Activated CD4-positive, alpha-beta T cell treated with anti-CD3 and anti-CD28 coated beads for 4 hours (primary cell): ENCODE measurements at places on chromosomes 5 and 9.

DNA sequence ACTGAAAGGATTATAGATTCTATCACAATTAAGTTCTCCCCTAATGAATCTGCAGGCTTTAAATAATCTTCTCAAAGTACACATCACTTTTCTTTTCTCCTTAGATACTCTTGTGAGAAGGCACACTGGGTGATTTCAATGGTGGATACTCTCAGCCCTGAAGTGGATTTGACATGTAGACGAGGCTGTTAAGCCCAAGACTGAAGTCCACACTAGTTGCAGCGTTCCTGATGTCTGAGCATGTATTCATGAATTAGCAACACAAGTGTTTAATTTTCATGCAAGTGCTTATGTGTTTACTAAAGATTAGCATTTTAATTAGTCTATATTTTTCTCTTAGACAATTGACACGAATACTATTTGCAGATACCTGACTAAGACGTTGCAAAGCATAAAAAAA, 218.9 kb downstream of the TMEM161B start:
- DNase-seq = no peak

DNA sequence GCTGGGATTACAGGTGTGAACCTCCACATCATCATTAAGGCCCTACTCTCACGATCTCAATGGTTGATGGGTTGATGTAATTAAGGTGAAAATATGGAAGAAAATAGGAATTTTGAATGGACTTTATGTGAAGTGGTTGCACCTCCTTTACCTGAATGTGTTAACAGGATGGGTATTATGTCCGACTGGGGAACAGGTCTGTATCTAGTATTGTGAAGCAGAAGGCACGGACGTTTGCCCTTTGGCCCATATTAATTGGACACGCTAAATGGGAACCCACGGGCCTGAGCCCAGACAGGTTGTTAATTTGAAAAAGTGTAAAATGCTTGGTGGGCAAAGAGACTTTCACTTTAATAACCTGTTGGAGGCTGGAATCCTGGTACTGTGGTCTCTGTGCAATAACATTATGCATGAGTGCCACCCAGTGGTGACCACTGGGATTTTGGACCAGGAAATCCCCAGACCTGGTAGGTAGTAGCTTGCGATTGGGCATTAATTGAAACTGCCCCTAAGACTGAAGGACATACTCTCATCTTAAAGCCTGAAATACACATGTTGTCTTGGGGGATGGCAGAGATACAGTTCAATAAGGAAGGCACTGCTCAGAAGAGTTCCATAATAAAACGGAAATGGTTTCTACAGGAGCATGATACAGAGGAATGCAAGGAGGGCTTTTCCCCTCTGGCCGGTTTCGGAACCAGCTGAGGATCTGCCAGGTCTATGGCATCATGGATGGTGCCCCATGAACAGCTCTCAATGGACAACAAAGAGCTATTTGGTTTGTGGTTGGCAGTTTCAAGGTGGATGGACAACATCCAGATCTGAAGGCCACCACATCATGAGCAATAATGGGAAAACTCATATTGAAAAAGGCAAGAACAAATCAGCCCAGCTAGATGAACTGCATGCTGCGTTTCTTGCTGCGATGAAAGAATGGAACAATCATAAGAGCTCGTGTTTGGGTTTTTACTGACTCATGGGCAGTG, 26.2 kb upstream of the BICD2 start:
- peak; percentile 78 for DNase-seq

GRCh38 chr5:1343931-1344901, 683 bp downstream of the CLPTM1L start:
- peak; percentile 36 for DNase-seq

DNA sequence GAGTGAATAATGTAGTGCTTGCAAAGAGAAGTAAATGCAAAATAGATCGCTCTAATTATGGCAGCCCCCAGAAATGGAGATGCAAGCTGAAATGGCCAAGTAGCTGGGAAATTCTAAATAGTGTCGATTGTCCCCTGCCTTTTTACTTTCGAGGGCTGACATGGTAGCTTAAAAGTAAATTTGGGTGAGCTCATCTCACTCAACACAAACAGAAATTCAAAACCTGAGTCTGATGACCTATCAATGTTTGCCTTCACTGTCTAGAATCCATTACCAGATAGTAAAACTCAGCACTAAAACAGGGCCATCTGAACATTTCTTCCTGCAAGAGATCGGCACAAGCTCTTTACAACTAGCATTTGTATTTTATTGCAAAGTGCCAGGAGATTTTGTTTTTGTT, 7.0 kb upstream of the LHX2 start:
- DNase-seq = no peak

DNA sequence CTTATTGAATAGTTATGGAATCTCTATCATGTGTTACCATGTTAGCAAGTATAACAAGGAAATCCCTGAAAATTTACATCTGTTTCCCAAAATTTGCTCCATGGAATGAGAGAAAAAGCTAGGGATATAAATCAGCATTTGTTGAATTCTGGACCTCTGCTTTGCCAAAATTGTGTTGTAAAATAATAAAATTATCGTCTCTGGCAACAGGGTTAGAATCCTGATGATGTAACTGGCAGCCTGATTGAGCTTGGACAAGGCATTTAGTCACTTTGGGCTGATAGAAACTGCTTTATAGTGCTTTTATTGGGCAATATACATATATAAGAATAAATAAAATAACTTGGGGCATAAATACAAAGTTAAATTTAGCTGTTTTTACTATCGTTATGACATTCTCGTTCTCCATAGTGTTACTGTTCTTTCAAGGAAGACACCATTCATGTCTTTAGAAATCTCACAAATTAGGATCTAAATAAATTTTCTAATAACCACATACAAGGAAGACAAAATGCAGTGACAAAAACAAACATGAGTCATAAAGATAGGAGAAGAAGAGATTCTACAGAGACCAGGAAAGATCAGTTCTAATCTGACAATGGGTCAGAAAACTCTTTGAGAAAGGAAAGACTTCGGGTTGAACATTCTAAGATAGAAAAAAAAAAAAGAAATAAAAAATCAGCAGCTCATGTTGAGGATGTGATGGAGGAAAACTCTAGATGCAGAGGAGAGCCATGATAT, 145.0 kb upstream of the CDH10 start:
- DNase-seq = no peak

DNA sequence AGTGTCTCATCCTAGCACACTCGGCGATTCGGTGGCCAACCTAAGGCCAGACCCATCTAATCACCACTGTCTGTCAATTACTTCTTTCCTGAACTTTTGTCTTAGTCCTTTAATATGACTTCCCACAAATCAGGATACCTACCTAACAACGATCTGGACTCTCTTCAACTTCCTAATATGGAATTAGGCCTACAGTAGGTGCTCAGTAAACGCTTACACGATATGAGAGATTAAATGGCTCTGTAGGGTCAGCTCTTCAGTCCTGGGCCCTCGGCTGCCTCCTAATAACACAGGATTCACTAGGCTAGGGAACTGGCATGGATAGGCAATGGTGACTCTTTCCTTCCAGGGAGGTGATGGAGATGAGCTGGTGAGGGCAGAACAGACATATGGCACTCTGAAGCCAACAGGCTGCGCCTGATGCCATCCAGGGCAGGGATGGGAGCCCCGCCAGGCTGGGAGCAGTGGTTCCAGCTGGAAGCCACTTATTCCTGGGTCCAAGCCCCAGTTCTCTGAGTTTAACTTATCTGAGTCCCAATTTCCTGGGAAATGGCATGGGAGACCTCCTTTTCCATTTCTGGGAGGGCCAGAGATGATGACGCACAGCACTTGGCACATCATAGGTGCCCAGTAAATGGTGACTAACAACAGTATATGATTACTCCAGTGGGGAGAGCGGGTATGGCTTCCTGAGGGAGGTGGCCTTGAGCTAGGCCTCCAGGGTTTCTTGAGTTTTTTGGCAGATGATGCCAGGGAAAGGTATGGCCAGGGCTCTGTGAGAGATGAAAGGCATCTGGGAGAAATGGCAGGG, 7.3 kb downstream of the PDGFRB start:
- no peak for DNase-seq

- DNase-seq = no peak
These were observed 32.7 kb downstream of the ATG10 start for GRCh38 chr5:82004511-82004910.

- DNase-seq = no peak
These were observed 13.2 kb upstream of the S100Z start for GRCh38 chr5:76836585-76836984.

GRCh38 chr9:92965759-92966517, 18.6 kb downstream of the FGD3 start:
- DNase-seq = no peak

DNA sequence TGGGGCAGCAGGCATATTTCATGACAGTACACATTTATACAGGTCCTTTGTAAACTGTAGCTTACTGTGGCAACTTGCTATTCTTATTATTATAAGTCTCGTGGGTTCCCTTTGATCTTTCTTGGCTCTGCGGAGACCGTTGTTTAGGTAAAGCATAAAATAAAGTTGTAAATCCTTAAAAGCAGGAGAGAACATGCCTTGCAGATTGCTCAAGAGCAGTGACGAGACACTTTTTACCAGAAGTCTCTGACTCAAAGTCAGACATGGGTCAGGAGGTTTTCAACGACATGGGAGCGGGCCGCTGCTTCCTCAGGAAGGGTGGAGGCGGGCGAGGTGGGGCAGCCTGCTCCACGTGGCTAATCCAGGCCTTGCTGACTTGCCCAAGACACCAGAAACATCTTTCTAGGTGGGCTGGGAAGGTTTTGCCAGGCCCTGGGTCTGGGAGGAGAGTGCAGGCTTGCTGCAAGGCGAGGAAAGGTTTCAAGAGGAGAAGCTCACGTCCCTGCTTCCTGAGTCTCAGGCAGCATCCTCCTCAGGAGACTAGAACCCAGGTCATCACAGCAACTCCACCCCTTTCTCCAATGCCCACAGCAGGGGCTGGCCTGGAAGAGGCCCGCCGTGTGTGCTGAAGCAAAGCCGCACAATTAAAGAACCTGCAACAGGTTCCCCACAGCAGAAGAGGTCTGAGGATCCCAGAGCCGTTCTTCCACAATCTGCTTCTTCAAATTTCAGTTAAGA, 6.5 kb downstream of the TBC1D2 start:
- DNase-seq = no peak

- no peak for DNase-seq
These were observed 23.1 kb upstream of the TDRD7 start for GRCh38 chr9:97388721-97389238.

- DNase-seq = no peak
These were observed 1817.5 kb upstream of the NUDT12 start for GRCh38 chr5:105380126-105380525.

DNA sequence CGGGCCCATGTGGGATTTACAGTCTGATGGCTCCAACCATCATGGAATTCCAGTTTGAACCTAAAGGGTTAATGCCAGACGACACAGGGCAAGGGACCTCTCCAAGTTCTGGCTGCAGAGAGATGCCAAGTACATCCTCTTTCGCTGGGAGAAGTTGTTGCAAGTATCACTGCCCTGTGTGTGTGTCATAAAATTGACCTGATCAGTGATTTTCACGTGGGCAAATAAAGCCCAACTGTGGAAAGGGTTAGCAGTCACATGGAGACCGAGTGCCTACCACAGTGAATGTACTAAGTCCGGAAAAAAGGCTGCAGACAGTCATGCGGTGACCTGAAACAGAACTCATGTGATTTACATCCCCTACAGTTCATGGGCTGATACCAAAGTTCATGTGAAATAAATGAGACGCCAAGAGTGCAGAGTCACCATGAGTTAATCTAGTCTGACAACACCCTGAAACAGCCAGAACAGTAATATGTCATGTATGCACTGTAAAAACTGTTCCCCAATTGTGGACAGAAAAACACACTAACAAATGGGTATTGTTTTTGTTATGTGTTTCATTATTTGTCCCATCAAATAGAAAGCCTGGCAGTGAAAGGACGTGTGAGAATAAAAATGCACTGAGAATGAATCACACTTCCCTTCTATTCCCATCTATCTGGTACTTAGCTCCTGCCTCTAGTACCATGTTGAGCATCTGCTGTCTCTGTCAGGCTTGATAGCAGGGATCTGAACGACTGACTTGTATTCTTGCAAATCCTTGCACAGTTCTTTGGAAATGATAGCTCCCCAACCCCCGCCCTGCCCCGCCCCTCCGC, 115.7 kb downstream of the SUSD1 start:
- no peak for DNase-seq

DNA sequence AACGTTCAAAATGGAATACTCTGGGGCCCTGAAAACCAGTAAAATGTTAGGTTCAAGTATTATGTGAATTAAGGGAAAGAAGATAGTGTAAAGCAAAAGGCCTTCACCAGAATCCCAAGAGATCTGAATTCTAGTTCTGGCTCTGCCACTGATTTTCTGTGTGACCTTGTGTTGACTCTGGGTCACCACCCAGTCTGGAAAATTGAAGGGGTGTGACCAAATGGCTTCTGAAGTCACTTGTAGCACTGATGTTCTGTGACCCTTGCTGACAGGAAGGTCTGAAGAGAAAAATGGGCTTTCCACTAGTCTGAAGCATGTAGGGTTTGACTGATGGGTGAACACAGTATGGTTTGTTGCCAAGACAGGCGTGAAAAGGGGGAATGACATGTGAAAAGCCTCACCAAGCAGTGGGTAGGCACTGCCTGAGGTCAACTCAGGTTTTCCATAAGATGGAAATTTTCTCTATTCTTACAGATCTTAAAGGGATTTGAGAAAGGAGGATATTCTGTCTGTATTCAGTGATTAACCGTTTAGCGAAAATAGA, 33.1 kb downstream of the ANP32B start:
- no peak for DNase-seq

- DNase-seq = no peak
These were observed 650.0 kb upstream of the SGCD start for GRCh38 chr5:155676967-155677366.

DNA sequence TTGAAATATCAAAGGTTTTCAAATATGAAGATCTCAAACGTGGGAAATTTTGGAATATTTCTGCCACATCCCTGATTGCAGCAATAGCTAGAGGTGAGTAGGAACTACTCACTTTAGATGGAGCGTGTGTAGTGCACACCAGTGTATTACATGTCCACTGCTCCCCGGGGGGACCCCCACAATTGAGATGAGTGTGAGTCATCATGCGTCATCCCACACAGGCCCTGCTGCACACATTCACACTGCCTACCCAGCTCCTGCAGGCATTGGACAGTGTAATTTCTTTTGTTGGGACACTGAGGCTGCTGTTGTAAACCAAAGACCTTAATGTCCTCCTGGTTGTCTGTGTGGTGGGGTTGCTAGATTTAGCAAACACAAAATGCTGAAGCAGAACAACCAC, 280.0 kb downstream of the GAS1 start:
- DNase-seq = no peak

DNA sequence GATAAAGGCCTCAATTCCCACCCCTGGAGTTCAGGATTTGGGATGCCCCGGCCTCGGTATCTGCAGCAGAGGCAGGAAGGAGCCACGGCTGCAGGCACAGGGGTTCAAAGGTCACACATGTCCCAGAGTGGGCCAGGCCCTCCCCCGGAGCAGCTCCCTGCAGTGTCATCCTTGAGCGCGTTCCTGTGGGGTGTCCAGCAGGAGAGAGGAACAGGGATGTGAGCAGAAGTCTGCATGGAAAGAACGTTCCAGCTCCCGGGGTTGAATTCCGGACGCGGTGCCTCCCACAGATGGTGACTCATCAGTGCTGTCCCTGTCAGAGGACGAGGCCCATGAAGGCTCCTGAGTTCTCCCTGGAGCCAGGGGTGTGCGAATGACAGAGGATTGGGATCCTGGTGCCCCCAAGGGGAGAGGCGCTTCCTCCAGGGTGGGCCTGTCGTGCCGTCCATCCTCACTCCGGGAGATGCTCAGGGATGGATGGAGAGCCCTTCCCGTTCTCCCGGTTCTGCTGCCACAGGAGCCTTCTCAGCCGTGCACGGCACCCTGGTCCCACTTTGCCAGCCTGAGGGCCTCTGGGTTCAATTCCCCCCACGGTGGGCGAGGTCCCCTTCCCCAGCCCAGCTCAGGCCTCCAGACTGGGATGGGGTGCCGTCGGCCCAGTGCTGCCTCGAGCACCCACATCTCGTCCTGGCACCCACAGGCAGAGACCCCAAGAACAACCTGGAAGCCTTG, 3.1 kb downstream of the LCN1 start:
- DNase-seq = no peak
